ENCODE measurements at places on chromosomes 16 and 17.

- no peak for DNase-seq
These were observed 41.8 kb upstream of the SLC38A10 start for GRCh38 chr17:81336930-81337325.

- no peak for DNase-seq
These were observed 26.6 kb downstream of the LASP1 start for GRCh38 chr17:38896346-38896954.

DNA sequence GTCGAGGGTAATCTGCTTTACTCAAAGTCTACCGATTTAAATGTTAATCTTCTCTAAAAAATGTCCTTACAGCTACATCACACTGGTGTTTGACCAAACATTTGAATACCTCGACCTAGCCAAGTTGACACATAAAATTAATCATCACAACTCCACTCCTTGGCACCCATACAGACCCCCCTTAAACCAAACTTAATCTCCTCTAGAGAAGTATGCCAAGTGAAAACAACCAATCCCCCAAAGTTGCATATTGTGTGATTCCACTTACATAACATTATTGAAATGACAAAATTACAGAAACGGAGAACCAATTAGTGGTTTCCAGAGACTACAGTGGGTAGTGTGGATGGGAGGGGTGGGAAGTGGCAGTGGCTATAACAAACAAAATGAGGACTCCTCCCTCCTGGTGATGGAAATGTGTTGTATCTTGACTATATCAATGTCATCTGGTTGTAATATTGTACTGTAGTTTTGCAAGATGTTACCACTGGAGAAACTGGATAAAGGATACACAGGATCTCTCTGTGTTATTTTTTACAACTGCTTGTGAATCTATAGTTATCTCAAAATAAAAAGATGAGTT lies 39.4 kb downstream of the CAPNS2 start:
- DNase-seq: no peak

DNA sequence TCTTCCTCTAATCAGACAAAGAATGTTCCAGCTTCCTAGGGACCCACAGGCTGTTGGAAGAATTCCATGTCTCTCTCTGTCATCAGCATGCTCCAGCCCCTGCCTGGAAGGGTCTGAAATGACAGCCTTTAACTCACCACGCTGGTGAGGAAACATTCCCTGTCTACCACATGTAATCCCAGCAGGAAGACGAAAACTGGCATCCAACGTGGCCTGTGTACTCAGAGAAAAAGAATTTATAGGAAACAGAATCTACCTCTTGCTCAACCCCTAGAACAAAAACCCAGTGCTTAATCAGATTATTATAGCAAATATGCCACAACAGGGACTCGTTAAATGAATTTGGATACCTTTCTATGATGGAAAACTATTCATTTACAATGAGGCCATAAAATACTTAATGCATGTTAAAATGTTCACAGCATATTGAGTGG lies 147.3 kb upstream of the FOXF1 start:
- DNase-seq: no peak

- no peak for DNase-seq
These were observed 407.3 kb downstream of the XYLT1 start for GRCh38 chr16:17063201-17064139.

- DNase-seq: peak; percentile 85
These were observed at the start of gene CRISPLD2 for GRCh38 chr16:84819644-84820304. TSS of gene CRISPLD2 (plus strand) at chr16:84819985. CDS start at chr16:84838496, 18,511 bp downstream.
